Effector CD8-positive, alpha-beta T cell (primary cell): ENCODE measurements at places on chromosomes 4 and X.

DNA sequence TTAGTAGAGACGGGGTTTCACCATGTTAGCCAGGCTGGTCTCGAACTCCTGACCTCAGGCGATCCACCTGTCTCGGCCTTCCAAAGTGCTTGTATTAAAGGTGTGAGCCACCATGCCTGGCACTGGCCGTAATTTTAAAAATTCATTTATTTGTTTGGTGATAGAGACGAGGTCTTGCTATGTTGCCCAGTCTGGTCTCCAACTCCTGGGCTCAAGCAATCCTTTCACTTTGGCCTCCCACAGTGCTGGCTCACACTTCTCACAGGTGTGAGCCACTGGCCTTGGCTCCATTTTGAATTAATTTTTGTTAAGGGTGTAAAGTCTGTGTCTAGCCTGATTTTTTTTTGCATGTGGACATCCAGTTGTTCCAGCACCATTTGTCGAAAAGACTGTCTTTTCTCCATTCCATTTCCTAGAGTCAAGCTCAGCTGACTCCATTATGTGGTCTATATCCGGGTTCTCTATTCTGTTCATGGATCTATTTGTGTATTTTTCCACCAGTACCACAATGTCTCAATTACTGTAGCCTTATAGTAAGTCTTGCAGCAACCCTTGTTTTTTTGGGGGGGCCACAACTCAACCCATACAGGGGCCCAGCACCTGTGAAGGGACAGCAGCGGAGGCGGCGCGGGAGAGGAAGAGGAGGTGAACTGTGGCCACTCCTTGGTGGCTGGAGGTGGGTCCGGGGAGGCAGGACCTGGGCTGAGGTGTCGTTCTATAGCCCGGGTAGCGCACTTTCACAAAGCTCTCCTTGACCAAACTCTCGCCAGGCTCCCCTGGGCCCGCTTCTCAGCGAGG, 1.5 kb upstream of the NSD2 start:
- DNase-seq = no peak

- no peak for DNase-seq
Measured at GRCh38 chrX:10379878-10380277, 223.1 kb downstream of the CLCN4 start.

GRCh38 chrX:56812515-56813105, 83.6 kb downstream of the NBDY start:
- no peak for DNase-seq

DNA sequence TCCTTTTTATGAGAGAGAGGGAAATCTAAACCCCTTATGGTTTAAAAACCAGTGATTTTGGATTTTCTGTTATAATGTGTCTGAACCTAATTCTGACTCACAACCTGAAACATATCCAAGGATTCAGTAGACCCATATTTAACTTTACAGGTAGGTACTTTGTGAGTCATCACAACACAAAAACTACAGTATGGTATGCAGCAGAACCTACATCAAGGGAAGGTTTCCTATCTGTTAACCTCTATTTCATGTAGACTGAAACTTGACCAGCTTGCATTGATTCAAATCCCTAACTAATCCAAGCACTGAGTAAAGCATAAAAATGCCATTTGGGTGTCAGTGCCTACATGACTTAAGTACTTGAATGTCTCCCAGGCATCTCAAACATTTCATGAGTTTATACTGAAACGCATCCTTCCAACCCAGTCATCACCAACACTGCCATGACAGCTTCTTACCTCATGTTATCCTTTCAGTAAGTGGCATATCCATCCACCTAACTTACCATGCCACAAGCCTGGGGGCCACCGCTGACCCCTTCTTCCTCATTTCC, 4.3 kb upstream of the ARHGAP10 start:
- DNase-seq = no peak

DNA sequence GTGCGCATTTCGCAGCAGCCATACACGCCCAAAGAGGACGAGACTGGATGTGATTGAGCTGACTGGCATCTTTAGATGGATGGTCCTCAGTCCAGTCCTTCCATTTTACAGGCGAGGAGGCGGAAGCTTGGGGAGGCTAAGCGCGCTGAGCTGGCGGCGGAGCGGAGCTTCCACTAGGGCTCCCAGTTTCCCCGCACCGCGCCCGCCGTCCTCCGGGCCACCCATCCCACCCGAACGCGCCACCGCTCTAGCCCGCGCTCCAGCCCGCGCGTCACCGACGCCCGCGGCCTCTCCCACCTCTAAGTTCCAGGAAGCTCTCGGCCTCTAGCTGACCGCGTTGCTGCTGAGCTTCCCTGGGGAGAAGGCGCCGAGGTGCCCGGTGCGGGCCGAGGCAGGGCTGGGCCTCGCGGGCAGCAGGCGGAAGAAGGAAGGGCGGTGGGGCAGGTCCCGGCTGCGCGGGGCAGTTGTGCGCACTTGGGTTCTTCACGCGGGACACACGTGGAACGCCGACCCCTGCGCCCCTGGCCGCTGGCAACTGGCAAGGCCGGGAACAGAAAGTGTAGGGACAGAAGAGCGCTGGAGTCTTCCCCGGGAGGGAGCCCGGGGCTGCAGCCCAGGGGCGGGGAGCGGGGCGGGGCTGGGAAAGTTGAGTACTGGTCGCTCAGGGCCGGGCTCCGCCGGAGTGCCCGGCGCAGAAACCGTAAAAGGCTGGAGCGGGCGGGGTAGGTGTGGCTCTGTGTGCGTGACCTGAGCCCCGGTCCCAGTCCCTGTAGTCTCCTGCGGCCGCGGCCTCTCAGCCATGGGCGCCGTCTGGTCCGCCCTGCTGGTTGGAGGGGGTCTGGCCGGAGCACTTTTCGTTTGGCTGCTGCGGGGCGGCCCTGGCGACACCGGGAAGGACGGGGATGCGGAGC, at the start of gene STBD1:
STBD1 (plus strand) TSS at position 763 of the 911 bp plus-strand sequence; CDS start at position 800, 37 bp downstream.
- no peak for DNase-seq

DNA sequence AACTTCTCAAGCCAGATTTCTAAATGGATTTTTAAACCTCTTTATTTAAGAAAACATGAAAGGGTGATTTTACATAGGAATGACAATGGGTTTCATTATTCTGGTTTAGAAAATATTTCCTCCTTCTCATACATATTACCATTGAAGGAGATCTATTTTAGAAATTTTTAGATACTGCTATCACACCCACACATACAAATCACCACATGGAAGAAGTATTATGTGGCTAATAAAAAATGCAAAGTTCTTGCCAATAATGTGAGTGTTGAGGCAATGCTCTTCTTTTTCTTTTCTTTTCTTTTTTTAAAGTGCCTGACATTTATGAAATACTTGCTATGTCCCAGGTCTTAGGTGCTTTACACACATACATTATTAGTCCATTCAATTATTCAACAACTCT, 6.8 kb downstream of the STAP1 start:
- no peak for DNase-seq
